ENCODE measurements at places on chromosomes 5 and 9.

DNA sequence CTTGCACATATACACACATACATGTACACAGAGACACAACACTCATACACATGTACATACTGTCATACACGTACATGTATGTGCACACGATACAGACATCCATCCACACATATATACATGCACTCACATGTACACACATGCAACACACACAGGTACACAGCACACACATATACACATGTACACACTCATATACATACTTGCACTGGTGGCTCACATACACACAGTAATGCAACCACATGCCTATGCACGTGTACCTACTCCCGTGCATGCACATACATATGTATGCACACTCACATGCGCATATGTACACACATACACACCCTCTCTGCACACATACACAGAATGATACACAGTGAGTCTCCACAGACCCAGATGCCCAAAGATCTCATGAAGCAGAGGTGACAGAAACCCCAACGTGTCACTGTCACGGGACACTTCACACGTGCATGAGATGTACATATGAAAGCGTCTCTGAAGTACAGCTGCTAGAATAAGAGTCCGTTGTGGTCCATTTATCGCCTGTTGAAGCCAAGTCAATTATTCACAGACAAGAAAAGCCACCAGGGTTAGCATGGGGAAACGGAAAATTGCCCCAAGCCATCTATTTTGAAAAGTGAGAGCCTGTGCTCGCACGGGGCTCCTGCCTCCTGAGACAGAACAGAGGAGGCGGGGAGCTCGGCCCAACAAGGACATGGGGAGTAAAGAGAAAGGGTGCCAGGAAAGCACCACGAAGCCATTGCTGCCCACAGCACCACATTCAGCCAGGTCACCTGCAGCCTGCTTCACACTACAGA is 24.9 kb downstream of the LPCAT1 start:
- no peak for DNase-seq

GRCh38 chr5:142753116-142753631 is 17.0 kb upstream of the ARHGAP26 start:
- no peak for DNase-seq

- peak; percentile 33 for DNase-seq
Observed at GRCh38 chr9:97615439-97616072, 17.6 kb downstream of the TSTD2 start.

DNA sequence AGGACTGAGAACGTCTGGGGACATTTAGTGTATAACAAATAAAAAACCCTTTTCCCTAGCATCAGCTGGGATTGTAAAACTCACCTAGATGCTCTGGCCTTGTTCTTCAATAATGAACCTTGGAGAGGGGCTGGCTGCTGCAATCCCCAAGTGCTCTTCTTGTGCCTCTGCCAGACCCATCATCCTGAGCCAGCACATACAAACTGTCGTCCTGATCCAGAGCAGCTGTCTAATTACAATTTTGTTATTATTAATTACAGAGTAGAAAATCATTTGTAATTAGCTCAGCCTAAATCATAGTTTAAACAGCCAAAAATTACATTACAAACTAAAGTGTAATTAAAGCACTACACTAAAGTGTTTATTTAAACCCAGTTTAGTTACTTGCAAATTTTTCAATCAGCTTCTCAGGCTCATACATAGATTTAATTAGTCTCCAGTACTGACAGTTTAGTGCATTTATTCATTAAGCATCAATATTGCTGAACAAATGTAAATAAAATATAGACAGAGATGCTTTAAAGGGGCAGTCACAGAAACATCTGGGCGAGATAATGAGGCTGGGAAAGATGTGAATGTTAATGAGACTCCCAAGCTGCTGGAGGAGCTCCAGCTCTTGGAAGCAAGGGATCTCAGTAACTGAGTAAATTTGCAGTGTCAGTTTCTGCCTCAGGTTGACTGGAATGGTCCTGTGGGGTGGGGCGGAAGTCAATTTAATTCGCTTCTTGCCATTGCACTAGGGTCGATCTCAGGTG is 632.3 kb upstream of the TLE4 start:
- DNase-seq: no peak

GRCh38 chr9:83623679-83624076 is 735 bp downstream of the IDNK start:
- peak; percentile 46 for DNase-seq

Data from GDM1 (cell line).